Brain microvascular endothelial cell (primary cell): ENCODE measurements at places on chromosomes 1 and 21.

GRCh38 chr1:108830119-108831008, 26.5 kb downstream of the AKNAD1 start:
- DNase-seq: peak; percentile 98

DNA sequence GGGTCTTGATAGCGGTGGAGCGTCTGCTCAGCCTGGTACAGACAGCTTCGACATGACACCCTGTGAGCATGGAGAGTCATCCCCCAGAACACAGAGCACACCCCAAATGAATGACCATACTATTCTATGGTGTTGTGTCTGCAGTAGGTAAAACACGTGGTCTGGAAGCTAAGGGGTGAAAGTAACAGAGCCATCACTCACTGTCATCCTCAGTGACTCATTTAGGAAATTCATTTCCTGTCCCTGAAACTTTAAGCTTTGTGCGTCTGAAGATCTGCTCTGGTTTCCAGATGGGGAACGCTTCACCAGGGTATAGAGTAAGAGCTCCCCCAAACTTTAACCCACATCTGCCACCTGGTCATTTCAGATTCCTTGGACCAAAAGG, 94.8 kb upstream of the DISP3 start:
- no peak for DNase-seq

GRCh38 chr1:208219659-208220282, 24.4 kb downstream of the PLXNA2 start:
- DNase-seq: peak; percentile 60

DNA sequence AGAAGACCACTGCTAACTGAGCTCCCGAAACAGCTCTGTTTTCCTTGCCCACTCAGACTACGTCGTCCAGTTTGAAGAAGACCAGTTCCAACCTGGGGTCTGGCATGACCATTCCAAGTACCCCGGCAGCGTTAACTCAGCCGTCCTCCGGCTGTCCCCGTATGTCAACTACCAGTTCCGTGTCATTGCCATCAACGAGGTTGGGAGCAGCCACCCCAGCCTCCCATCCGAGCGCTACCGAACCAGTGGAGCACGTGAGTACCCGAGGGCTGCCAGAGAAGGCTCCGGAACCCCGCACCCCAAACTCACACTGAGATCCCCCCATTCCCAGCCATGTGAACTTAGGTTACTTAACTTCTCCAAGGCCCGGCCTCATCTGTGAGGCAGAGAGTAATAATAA, 63.7 kb upstream of the CNTN2 start:
- DNase-seq: no peak

DNA sequence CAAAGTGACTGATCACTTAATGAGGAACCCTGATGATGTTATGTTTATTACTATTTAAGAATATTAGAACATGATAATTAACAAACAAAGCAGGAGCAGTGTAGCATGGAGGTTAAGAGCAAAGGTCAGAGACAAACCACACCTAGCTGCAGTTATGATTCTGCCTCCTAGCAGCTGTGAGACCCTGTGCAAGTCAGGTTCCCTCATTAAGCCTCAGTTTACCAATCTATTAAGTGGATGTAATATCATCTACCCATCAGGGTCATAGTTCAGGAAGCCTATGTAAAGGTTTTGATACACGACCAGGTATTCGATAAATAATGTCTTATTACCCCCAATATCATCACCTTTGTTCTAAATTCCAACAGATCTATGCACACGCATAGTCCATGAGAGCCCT, 32.0 kb downstream of the DUSP10 start:
- DNase-seq: no peak

- no peak for DNase-seq
Measured at GRCh38 chr21:32764186-32764585, 7.4 kb downstream of the PAXBP1 start.

DNA sequence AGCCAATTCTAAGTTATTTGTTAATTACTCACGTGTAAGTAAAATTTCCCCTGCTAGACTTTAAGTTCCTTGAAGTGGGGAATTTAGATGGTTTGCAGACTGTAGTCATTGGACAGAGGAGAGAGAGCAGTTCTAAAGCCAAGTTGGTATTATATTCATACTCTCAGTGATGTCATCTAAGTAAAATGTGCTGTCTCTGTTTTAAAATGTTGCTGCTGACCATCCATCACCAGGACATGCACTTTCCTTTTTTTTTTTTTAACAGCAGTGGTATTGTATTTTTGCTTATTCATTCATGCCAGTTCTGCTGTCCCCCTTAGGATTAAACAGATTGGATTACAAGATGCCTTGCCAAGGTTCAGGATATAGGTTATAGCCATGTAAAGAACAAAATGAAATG, 2.3 kb downstream of the TTLL7 start:
- peak; percentile 6 for DNase-seq

DNA sequence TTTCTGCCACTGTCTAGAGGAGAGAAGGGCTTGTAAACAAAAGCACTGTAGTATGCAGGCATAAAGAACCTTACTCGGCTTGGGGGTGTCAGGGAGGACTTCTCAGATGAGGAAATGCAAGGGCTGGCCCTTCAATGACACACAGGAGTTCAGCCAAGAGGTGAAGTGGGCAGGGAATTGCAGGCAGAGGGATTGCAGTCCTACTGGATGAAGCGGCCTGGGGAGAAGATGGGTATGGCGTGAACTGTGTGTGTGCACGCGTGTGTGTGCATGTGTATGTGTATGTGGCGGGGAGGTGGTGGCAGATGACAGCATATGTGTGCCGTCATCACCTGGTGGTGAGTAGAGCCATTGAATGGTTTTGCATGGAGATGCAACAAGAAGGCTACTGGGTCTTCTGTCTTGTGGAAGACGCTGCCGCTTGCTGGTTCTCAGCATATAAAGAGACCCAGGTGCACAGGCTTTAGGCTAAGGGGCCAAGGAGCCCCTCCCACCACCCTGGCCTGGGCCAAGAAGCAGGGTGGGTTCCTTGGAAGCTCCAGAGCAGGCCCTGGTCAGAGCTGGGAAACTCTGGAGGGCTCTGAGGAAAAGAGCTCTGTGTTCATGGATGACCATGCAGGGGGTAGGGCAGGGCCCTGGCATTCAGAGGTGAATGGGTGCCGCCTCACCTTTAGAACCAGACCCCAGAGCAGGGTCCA, 4.1 kb upstream of the EPS8L3 start:
- no peak for DNase-seq

DNA sequence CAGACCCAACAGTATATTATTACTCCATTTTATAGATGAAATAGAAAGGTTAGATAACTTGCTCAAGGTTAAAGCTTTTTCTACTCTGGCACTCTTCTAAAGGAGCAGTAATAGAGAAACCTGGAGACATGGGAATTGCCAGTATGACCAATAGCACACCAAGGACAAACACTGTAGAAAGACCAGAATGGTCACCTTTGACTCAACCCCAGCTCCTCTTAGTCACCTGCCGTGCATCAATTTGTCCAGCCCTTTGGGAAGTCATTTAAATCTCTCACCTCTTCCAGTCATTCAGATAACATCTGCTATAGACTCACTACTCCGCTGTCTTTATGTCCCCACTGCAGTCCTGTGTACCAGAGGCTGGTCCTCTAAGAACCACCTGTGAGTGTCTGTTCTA, 23.9 kb upstream of the SLC44A3 start:
- DNase-seq: no peak

DNA sequence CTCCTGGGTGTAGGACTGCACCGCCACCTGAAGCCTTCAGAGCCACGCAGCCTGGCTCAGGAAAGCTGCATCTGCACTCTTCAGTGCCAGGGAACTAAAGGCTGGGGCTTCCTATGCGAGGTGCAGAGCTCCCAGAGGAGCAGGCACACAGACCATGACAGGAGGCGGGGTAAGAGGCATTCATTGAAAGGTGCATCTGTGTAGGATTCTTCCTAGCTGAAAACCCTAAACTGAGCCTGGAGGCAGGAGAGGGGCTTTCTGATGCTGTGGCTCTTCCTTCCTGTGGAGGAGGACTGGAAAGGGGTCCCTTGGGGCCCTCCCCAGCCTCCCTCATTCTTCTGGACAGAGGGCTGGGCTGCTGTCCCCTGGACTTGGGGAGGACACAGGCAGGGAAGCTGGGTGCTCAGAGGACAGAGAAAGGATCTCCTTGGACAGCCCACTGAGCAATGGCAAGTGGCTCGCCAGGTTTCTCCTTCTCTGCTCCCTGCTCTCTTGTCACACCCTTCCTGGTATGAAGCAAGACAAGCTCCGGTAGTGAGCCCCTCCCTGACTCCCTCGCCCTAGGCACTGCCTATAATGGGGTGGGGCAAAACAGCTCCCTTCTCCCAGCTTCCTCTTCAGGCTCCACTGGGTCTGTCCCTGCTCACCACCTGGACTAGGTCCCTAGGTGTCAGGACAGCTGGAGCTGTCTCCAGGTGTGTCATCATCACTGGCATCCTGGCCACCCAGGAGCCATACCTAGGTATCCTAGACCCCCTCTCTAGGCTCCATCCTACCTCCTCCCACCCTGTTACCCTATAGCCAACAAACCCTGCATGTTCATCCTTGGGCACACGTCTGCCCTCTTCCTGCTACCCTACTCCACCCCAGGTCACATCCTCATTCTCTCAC, 20.0 kb downstream of the S100A6 start:
- DNase-seq: no peak

GRCh38 chr1:183126528-183126927, 59.5 kb upstream of the LAMC2 start:
- DNase-seq: no peak

- no peak for DNase-seq
Measured at GRCh38 chr1:36225283-36225899, 1.1 kb downstream of the THRAP3 start.

DNA sequence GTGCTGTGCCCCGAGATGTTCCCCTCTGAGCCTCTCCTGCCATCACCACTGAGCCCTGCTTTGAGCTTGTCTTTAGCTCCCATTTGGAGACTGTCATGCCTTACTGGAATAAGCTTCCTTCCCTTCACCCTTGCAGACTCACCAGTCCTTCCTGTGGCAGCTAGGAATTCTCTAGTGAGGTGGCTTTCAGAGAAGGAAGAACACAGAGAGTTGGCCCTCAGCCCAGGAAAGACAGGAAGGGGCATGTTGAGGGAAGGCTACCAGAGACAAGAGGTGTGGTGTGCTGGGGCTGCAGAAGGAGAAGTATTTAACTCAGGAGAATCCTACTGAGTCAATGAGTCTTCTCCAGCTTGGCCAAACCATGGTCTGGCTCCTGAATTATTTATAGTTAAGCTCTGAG, 76.3 kb downstream of the UCK2 start:
- peak; percentile 57 for DNase-seq

DNA sequence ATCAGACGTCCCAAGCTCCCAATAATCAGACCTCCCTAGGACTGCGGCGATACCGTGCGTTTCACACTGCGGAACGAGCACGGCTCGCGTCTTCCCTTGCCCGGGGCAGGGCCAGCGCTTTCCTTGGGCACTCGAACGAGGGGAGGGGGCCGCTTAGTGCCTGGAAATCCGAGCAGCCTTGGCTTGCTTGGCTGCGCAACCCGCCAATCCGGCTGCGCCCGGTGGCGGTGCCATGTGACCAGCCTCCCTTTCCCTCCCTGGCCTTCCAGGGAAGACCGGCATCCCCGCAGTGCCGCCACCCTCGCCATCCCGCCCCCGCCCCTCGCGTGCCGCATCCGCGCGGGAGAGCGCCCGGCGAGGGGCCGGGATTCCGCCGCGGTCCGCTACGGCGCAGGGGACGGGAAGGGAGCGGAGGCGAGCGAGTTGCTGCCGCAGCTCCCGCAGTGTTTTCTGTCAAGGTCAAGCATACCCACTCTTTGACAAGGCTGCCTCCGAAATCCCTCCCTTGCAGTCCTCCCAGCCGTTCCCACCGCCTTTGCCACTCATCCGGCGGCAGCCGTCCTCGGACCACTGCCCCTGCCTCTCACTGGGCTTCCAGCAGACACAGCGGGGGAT, 8.3 kb upstream of the RNF19B start:
- DNase-seq: no peak

GRCh38 chr1:163436140-163436812, 114.5 kb downstream of the NUF2 start:
- DNase-seq: no peak

- no peak for DNase-seq
Measured at GRCh38 chr1:64483731-64484414, 13.9 kb downstream of the CACHD1 start.

DNA sequence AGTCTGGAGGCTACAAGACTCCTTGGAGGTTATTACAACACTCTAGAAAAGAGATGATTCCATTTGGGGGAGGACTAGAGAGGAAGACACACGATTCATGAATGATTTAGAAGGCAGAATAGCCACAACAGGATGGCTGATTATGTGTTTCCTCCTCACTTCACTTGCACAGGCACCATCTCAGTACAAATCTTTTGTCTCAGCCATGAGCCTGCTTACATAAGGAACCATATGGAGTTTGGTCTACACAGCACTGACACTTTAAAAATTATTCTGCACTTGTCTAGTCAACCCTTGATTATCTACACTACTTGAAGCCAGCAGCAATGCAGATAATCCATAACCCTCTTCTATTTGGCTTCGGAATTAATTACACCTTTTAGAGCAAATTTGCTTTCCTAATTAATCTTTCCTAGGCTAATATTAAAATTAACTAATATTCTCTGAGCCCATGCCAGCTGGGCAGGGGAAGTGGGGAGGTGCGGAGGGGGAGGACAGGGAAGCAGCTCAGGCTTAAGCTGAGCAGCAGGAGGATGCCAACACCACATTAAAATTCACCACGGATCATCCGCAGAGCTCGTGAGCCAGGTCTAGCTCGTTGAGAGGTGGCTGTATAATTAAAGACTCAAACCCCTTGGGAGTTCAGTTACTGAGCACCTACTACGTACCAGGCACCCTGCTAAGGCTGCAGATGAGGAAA, 3.2 kb upstream of the LEMD1 start:
- no peak for DNase-seq

DNA sequence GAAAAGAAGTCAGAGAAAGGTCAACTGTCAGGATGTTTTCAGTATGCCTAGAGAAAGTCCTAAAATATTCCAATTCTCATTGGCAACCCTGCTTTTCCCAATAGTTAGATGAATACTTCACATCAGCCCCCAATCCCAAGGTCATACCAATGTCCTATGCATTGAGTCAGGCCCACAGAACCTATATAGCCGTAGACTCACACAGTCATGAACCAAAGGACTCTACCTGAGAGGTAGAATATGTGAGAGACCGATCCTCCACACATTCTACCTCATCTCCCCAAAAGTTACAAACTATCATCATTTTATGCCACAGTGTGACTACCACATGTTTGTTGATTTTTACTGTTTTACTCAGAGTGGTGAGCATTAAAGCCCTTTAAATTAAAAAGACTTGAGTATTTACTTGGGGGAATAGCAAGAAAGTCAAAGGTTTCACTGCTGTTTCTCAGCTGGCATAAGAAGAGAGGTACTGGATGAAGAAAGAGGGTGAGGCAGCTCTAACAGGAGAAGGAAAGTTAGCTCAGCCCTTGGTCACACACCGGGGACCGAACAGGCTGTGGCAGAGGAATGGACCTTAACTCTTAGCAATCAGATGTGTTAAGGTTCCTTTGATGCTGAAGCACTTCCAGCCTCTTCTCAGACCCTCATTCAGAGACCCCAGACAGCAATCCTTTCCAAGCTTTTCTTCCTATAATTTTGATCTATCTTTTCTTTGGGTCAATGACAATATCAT, 937 bp downstream of the CD48 start:
- no peak for DNase-seq

DNA sequence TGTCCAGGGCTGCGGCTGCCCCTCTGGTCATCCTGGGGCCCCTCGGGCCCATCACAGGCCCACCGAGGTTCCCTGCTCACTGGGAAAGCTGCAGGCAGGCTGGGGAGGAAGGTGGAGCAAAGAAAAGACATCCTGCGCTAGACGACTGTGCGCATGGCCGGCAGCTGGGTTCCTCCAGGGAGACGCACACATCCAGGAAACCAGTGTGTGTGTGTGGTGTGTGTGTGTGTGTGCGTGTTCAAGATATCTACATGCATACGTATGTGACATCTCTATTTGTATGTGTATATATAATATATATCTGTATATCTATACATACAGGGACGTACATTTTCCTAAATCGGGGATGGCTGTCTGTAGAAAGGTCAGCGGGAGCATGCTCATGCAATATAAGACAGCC, 63.7 kb downstream of the ACOT7 start:
- DNase-seq: no peak
